CD4-positive, alpha-beta T cell treated with Interleukin-4 for 1 hour (primary cell): ENCODE measurements at places on chromosomes 11 and 22.

DNA sequence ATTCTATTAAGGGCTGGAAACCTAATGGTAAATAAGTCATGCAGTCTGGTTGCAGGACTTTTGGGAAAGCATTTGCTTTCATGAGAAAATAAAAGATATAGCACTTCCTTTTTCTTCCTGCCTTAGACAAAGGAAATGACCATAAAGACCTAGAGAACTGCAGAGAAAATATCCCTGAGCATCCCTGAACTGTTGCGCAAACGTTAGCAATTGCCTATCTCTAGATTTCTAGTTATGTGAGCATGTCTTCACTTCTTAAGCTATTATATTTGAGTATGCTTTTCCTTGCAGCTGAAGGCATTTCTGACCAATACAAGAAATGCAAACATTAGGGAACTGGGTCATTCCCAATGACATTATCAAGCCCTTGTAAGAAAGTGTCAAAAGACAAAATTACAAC, 110.6 kb downstream of the KIF18A start:
- no peak for DNase-seq

- DNase-seq: no peak
These were observed 22.0 kb upstream of the GLYATL1 start for GRCh38 chr11:58917159-58917783.

DNA sequence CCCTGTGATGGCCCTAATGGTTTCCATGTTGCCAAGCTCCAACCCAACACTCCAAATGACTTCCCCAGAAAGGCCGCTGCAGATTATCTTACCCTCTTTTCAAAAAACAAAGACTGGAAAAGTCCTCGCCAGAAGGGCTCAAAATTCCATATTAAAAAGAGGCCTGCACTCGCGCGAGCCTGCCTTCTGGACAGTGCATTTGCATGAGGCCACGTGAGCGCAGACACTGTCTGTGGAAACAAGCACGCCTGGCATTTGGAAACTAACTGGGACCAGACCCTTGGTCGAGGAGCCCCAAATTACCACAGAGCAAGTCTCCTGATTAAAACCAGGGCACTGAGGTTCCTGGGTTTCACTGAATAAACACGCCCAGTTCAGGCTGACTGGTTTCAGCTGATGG, 42.9 kb downstream of the ABTB2 start:
- no peak for DNase-seq

DNA sequence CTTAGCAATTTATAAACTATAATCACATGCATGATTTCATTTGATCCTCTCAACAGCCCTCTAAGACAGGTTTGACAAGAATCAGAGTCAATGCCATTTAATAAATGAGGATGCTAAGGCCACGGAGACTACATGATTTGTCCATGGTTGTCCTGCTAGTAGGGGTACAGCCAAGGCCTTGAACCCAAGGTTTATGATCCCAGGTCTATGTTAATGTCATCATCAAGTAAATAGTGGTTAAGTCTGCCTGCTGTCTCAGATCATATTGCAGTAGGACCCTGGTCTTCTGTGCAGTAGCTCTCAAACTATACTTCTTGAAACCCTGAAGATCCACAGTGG, 17.7 kb upstream of the SYTL2 start:
- DNase-seq: no peak

GRCh38 chr11:44305470-44306051, 4.4 kb downstream of the ALX4 start:
- DNase-seq: peak; percentile 44

DNA sequence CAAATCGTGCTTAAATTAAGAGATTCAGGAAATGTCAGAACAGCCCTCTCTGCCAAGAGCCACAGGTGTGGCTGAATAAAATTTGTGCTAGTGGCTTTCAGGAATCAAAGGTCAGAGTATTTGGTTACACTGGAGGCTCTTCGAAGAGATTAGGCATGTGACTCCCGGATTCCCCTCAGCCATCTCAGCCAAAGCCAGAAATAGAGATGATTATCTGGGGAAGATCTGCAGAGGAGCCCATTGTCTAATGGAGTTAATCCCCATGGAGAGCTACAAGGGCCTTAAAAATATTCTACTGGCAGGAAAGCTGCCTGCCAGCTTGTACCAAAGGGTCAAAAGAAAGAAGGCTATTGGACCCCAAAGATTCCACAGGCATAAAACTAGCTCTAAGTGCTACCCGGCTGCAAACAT, 1259.5 kb downstream of the TBC1D22A start:
- no peak for DNase-seq

DNA sequence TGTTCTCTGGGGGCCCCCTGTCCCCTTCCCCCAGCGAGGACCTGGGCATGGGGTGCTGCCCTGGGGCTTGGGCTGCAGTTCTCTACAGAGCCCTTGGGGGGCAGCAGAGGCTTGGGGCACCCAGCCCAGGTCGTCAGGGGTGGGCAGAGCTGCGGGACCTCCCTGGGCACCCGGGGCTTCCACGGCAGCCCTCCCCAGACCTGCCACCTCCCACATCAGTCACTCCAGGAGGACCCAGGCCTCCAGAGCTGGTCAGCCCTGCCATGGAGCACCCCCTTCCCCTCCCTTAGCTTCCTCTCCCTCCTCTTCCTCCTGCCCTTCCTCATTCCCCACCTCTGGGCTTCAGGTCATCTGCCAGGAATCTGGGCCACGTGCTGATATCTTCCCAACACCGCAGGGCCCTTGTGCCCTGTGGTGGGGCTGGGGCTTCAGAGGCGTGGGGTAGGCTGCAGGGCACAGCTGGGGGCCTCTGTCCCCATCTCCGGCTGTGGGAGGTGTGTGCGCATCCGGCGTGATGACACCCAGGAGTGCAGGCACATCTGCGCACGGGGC, 5.8 kb downstream of the TSPAN4 start:
- DNase-seq: peak; percentile 64

GRCh38 chr11:80831374-80831773, 1390.5 kb upstream of the TENM4 start:
- DNase-seq: no peak

DNA sequence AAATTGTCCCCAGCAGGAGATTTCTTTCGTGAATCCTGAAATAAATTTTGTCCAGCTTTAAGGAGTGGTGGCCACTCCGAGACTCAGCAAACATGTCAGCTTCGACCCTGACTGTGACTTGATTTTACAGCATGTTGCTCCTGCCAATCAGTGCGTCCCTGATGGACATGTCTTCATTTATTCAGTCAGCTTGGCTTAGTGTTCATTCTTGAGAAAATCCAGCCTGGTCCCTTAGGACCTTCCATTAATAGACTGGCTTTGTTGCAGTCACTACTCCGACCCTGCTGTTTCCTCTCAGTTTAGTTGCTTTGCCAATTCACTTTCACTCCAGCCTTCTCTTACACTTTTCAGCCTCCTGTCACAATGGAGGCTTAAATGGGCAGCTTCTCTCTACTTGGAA, 30.5 kb downstream of the TMPRSS5 start:
- DNase-seq: no peak

DNA sequence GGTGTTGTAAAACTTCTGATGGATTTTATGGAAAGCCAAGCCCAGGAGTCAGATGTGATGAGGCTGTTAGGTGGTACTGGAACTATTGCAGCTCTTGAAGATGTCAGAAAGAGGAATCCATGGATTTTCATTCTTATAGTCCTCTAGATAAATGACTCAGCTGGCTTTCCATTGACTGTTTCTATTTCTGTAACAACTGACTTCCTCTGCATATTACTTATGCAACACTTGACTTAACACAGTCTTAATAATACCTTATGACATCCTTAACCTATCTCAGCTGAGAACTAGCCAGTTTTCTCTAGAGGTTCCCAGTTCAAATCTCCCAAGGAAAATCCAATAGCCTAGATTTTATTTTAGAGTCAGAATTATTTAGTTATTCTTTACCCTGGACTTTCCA, 263.8 kb downstream of the LUZP2 start:
- DNase-seq: no peak

DNA sequence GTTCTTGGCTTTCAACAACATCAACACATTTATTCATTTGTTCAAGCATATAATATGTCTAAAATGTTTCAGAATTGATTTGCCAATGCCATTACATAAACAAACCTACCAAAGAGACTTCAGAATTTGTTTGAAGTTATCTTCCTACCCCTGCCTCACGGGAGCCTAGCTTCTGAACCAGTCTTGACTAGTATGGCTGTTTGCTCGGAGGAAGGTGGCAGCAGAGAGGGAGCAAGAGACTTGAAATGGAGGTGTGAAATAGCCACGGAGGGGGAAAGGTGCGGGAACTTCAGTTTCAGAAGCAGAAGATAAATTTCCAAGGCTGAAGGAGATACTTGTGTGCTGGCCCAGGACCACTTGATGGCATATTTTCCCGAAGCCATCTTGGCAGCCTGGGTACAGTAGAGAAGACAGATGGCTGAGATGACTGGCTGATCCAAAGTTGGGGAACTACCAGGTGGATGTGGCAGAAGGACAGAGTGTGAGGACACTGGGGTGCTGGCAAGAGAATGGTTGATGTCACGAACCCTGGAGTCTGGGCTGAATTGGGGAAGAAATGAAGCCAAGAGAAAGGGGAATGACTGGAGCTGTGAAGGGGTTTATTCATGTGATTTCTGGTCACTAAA, 14.0 kb upstream of the MTCH2 start:
- DNase-seq: no peak

DNA sequence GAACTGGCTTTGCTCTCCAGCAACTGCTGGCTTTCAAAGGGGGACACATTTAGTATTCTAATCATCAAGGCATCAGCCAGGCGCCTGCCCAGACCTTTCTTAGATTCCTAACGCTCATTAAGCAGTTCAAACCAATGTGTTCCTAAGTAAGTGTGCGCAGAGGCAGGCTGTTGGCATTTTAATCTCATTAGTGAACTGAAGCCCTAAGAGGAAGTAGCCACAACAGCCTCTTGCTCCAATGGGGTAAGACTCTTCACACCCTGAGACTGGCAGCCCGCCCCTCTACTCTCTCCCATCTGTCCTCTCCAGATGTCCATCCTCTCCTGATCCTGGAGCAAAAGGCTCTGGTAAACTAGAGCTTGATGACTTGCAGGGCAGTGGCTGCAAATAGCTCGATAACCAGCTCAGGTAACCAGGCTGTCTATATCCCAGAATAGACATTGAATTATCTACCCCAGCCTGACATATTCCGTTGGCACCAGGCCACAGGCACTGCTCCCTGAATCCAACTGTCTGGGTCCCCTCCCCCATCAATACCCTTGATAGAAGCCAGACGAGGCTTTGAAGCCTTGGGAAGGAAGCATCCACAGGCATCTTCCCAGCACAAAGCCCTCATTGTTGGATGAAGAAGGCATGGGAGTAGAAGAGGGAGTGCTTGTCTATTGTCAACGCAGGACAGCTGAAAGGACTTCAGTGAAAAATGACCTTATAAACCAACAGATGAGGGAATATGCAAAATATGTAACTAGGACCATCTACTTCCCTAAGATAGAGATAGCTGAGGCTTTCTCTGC, 321.1 kb downstream of the TENM4 start:
- DNase-seq: no peak

GRCh38 chr11:75313513-75314272, 37.8 kb downstream of the ARRB1 start:
- DNase-seq: no peak

DNA sequence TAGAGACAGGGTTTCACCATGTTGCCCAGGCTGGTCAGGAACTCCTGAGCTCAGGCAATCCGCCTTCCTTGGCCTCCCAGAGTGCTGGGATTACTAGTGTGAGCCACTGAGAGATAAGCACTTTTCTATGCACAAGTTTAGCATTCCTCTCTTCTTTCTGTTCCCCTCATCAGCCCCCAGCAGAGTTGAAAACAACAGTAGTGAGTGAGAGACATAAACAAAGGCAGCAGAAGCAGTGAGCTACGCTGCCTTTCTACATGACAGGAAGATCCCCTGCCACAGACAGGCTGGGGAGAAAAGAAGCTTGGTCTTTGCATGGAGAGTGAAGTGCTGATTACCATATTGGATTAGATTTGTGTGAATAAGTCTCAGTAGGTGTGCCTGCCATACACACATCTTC, 392.0 kb upstream of the KIRREL3 start:
- no peak for DNase-seq

- no peak for DNase-seq
These were observed 934 bp downstream of the HSD17B12 start for GRCh38 chr11:43681401-43681942.

GRCh38 chr11:8834379-8834778, 76.6 kb upstream of the AKIP1 start:
- DNase-seq: no peak

DNA sequence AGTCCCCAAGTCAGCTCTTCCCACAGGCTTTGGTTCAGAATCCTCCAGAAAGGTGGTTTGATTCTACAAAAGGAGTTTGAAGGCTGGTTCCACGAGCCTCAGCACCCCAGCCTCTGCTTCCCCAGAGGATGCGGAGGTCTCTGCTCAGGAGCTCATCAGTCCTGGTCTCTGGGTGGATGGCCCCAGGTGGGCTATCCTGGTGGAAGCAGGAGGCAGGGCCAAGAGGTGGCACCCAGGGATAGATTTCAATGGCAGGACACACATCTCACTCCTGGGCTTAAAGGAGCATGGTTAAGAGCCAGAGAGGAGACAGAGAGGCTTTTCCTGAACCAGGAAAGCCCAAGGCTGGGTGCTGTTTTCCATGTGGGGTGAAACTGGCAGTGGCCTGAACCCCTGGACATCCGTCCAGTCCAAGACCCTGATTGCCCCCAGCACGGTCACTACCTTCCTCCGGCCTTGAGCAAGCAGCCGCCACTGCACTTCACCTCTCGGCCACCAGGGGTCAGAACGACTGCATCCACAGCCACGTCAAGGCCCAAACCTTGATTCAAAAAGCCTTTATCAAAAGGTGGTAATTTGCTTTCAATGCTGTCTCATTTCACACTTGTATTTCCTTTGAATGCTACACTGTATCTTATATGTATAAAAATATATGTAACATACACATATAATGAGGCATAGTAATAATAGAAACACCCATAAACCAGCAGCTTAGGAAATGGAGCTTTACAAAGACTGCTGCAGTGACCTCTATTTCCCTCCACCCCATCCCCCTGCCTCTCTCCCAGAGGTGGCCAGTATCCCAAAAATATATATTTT, 19.3 kb upstream of the FXYD2 start:
- peak; percentile 75 for DNase-seq

DNA sequence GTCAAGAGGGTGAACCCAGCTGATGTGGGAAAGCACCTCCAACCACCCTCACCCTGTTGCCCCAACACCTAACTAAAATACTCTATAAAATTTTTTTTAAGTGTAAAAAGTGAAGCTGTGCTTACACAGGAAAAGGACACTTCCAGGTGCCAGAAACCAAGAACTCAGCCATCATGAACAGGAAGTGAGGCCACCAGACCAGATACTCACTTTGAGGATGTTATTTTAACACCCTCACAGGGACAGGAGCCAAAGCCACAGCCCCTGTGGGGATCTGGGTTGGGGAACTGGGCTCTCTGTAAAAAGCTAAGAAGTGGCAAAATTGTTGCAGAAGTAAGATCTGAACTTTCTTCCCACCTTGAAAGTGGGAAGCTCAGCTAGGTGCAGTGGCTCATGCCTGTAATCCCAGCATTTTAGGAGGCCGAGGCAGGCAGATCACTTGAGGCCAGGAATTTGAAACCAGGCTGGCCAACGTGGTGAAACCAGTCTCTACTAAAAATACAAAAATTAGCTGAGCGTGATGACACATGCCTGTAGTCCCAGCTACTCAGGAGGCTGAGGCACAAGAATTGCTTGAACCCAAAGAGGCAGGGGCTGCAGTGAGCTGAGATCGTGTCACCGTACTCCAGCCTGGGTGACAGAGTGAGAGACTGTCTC, 3.8 kb downstream of the RSPH14 start:
- peak; percentile 86 for DNase-seq
